ENCODE measurements at places on chromosomes 6 and 20.

DNA sequence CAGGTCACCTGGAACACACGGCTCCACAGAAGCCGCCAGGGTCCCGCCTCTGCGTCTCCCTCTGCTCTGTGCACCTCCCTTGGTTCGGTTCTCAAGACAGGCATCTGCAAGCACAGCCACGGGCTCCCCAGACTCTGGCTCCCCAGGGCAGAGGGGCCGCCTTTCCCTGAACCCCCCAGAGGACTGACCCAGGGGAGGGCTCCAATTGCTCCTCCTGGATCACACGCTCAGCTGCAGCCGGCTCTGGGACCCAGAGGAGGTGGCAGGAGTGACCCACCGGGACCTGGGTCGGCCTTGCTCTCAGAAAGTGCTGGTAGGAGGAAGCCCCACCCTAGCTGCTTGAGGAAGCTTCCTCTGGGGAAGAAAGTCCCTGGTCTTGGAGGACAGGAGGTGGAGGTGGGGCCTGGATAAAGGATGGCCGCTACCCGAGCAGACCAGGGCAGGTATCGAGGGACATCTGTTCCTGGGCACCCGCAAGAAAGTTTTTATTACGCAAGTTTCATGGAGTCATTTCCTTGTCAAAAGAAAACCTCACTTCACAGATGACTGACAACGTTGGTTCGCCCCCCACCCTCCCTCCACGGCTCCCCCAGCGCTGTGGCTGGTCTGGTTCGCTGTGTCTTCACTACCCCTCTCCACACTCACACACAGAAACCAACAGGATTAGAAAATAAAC is 103.9 kb upstream of the AFDN start:
- DNase-seq, result no peak

DNA sequence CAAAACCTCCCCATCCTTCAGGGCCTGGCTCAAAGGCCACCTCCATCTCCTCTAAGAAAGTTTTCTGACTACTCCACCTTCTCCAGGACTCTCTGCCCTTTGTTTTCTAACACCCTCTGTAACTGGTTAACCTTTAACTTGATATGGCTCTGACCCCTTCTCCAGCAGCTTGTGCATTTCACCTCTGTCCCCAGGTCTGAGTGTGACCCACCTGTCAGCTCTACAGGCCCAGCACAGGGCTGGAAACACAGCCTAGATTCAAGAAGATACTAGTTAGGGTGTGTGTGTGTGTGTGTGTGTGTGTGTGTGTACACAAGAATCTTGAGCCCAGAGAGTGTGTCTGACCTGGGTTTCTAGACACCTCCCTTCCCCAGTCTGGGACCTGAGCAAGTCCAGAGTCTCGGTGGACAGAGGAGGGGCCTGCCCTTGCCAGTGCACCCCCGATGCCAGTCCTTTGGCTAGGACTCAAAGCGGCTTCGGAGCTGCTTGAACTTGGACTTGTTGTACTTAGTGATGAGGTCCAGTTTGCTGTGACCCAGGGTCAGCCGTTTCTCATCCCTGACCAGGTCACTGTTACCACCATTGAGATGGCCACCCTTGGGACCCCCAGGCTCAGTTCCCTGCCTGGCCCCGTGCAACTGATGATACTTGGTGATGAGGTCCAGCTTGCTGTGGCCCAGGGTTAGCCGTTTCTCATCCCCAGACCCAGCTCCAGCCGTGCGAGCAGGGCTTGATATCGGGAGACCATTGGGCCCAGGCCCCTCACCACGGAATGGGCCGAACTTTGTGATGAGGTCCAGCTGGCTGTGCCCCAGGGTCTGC is 1.7 kb upstream of the EIF6 start:
- no peak for DNase-seq

DNA sequence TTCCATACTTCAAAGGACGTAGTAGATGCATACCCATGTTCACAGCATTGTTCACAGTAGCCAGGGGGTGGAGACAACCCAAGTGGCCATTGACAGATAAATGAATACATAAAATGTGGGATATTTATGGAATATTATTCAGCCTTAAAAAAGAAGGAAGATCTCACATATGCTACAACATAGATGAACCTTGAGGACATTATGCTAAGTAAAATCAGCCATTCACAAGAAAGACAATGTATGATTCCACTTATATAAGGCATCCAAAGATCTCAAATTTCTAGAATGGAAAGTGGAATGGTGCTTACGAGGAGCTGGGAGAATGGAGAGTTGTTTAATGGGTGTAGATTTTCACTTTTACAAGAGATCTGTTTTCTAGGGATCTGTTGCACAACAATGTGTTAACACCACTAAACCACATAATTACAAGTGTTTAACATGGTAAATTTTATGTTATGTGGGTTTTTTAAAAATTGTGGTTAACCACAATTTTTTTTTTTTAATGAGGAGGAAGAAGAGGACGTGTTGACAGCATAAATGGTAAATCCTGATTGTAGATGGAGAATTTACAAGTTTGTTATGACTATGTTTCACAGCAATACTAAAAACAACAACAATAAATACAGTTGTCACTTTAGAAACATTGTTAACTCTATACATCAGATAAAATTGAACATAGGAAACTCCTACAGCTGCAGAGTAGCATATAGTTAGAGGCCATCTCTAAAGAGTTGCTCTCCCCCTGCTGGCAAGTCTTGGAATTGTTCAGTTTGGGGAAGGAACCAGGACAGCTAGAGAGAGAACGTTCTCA is 41.6 kb downstream of the CCN2 start:
- peak; percentile 36 for DNase-seq

DNA sequence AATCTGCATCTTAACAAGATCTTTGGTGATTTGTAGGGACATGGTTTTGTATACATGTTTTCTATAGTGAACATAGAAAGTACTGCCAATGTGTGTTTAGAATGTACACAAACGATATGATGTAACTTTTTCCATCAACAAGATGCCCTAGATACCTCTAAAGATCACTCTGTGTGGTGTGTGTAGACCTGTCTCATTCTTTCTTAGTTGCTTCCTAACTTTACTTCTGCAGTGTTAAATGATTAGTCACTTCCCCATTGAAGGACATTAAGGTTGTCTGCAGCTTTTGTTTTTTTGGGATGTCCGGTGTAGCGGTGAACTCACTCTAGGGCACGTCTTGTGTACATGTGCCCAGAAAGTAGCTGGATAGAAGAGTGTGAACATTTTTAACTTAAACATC is 35.9 kb downstream of the CDYL start:
- no peak for DNase-seq

- no peak for DNase-seq
Measured at GRCh38 chr6:100447900-100448748, 16.6 kb downstream of the SIM1 start.

DNA sequence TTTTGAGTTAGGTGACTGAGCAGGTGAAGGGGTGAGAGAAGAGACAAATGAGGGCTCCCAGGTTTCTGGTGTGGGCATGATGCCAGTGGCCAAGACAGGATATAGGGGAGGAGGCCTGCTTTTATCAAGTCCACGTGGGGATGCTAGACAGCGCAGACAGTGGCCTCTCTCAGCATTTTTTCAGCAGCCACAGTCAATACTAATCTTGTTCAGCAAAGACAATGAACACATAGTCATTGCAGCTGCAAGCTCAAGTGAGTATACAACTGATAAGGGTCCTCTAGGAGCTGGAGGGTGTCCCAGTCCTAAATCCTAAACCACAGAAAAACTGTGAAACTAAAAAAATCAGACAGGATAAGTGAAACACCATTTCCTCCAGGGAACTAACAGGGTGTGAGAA is 48.6 kb downstream of the UQCC1 start:
- DNase-seq, result no peak

GRCh38 chr20:58071298-58071697 is 157.2 kb downstream of the ANKRD60 start:
- no peak for DNase-seq

DNA sequence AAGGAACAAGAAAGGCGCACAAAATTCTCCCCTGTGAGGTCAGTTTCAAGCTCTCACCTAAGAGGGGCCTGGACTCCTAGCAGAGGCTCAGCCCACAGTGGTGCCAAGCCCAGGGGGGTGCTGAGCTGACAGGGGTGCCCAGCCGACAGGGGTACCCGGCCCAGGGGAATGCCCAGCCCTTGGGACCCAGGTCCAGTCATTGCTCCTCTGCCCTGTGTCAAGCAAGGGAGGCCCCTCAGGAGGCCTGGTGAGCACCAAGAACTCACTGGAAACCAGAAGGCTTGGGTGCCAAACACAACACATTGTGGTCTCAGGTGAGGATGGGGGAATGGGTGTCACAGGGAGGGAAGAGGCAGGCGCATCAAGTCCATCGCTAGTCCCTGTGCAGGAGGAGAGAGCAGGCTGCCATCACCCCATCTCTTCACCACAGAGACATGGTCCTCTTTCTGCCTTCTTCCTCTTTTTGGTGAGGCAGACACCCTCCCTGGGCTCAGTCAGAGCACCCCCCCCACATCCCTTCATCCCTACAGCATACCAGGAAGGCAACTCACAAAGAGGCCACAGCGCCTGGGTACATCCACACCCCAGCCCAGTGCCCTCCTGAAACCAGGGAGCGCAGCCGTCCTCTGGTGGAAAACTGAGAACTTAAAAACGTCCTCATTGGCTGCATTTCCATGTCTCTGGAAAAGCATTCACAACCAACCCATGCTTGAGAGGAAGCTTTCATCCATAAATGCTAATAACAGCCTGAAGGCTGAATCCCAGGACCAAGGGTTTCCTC is 111.3 kb downstream of the BANF2 start:
- no peak for DNase-seq

GRCh38 chr6:14784596-14785492 is 461.0 kb upstream of the JARID2 start:
- no peak for DNase-seq

DNA sequence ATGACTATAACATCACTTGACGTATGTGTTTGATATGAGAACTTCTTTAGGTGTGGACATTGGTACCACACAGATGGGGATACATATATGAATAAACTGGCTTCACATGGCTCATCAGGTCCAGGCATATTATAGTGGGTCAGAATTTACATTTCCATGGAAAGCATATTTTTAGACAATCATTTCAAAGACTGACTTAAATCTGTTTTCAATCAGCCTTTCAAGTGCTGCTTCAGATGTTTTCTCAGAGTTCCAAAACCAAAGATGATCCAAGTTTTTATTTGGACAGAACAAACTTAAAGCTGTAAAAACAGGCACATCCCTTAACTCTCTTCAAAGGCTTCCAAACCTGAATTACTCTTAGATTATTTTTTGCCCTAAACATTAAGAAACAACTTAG is 88.1 kb downstream of the PRSS35 start:
- no peak for DNase-seq

DNA sequence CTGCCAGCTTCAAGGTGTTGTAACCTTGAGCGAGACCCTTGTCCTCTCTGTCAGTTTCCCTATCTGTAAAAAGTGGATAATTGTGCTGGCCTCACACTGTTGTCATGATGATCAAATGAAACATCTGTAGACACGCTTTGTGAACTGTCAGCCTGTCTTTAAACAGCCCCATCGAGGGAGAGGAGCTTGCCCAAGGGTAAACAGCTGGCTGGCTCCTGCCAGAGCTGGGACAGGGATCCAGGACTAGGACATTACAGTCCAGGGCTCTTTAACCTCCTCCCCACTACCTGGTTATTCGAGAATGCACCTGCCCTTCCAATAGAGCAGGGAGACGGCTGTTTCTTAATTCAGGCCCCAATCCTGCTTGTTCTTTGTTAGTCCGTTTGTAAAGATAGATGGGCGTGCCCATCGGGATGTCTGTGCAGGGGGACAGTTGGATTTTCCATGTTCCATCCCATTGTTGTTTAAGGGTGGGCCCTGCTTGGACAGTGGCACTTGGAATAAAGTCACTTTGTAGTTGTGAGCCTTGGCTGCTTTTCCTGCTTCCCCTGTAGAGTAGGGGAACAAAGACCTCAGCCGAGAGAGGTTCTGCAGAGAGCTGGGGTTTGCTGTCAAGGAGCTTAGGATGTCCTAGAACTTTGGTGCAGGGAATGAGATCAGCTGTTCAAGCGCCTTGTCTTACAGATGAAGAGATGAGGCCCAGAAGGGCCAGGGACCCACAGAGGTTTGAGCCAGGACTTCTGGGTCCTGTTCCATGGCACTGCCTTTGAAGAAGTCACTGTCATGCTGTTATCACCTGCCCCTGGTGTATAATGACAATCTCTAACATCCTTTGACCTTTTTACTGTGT is 77.9 kb upstream of the MYL9 start:
- no peak for DNase-seq

Measured in activated B cell treated with CpG ODN at 0.5 μM for 24 hours (primary cell).